ENCODE measurements at places on chromosomes 3 and 15. TPM values are rescaled to one million over a fixed set of nuclear protein-coding genes. Genes with fewer than 3 reads are reported as not detected.

CHST2 gene
- 43.7 TPM for total RNA-seq

LSMEM2 gene
- 1.4 TPM for total RNA-seq

LYZL4 gene
- not detected for total RNA-seq

GOLGA6A gene
- 0.49 TPM for total RNA-seq

TRIM71 gene
- 9.7 TPM for total RNA-seq

GHSR gene
- total RNA-seq: not detected

C3orf85 gene
- not detected for total RNA-seq

CEMIP gene
- total RNA-seq: 4.0 TPM

PLCH1 gene
- total RNA-seq: 35.0 TPM

GATM gene
- 49.4 TPM for total RNA-seq

PRR23C gene
- total RNA-seq: not detected

TNFSF10 gene
- 21.5 TPM for total RNA-seq

ACKR2 gene
- 1.1 TPM for total RNA-seq

UQCRC1 gene
- total RNA-seq: 184 TPM

ZNF80 gene
- not detected for total RNA-seq
